ENCODE measurements at places on chromosomes 1 and 21.

- DNase-seq = no peak
Measured at GRCh38 chr21:14538483-14538882, 7.6 kb downstream of the SAMSN1 start.

DNA sequence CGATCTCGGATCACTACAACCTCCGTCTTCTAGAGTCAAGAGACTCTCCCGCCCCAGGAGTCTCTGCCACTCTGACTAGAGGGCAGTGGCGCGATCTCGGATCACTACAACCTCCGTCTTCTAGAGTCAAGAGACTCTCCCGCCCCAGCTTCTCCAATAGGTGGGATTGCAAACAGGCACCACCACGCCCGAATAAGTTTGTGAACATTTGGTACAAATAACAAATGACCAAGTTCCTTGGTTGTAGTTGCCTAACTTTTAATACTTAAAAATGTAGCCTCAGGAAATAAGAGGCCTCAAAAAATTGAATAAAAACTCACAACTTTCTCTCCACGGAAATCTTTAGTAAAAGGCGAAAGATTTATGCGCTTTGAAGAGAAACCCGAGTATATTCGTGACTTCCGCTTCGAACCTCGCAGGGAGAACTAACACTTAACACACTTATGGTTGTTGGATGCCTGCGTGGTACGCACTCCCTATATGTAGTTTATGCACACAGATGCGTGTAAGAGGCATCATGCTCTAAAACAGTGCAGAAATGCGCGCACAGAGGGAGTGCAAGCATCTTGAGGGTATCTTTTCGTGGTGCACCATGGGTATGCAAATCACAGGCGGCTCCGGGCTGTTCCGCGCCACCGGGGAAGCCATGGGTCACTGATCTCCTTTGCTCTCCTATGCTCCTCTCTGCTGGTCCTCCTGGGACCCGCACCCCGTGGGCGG is 11.4 kb downstream of the BTBD19 start:
- peak; percentile 95 for DNase-seq

- DNase-seq = peak; percentile 65
Measured at GRCh38 chr1:88773540-88774150, 89.6 kb downstream of the PKN2 start.

DNA sequence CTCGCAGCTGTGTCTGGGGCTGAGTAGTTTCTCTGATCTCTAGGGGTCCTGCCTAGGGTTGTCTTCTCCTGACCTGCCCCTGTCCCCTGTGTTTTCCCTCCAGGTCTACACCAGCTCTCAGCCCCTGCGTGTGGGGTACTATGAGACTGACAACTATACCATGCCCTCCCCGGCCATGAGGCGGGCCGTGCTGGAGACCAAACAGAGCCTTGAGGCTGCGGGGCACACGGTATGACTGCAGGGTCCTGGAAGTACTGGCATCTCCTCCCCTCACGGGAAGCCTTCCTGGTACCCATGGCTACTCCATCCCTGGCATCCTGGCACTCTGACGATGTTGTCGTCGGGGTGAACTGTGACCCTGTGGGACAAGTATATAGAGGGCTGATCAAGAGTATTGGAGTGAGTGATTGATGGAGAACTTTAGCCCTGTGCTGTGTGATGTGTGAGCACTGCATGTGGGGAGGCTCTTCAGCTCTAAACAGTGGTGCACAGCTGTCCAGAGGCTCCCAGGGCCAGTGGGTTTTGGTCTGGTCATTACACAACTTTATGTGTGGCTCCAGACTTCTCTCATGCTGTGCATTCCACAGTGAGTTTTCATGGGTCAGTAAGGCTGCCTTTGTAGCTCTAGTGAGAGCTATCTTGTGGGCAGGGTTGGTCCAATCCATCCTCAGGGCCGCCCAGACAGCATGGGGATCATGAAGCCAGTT is 14.4 kb downstream of the FAAH start:
- DNase-seq = no peak

GRCh38 chr1:219150913-219151312 is 22.8 kb upstream of the LYPLAL1 start:
- no peak for DNase-seq

GRCh38 chr1:31549809-31550620 is 26.3 kb upstream of the TINAGL1 start:
- no peak for DNase-seq

DNA sequence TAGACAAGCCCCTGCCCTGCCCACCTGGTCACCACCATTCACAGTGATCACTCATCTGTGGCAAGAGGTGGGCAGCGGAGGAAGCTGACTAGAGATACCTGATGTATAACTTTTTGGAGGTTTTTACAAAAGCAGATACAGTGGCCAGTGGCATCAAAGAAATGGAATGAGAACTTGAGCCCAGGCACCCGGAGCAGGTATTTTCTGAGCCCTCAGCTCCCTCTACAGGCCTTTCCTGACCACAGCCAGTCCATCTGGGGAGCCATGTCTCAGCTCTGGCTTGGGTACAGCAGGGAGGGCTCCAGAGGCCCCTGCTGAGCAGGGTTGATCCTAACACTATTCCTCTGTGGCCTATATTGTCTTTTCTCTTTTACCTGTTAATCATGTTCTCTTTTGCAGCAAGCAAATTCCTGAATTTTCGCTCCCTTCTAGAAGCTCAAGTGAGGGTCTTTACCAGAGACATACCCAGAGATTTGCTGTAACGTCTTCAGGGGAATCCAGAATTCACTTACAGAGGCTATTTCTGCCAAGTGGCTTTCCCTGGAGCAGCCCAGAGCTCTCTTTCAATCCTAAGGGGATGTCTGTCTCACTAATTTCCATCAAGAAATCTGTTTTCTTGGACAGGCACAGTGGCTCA is 27.3 kb downstream of the GPR157 start:
- DNase-seq = peak; percentile 26

DNA sequence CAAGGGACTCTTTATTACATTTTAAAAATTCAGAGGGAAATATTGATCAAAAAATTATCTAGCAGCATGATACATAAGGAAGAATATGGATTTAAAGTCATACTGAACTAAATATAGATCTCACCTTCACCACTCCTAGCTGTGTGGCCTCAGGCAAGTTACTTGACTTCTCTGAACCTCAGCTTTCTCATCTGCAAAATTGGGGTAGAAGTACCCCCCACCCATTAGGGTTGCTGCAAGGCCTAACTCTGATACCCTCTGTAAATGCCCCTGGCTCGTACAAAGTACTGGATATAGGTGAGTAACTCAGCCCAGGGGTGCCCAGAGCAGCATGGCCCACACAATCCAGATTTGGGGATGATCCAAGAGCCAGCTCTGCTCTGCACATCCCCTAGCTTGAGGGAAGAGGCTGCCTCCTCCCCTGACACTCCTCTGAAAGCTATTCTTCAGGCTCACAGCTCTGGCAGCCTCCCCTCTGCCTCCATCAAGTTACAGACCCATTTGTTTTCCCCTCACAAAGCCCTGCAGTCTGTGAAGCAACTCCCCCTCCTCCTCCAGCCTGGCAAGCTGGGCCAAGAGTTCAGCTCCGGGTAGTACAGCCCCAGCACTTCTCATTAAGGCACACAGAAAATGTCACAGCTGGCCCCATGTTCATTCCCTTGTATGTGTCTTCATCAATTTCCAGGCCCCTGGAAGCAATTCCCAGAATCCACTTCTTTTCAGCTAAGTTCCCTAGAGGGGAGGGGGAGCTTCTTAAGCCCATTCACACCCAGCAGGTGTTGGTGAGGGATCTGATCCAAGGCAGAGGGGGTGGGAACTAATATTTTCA is 143.7 kb downstream of the PLPP3 start:
- DNase-seq = no peak

DNA sequence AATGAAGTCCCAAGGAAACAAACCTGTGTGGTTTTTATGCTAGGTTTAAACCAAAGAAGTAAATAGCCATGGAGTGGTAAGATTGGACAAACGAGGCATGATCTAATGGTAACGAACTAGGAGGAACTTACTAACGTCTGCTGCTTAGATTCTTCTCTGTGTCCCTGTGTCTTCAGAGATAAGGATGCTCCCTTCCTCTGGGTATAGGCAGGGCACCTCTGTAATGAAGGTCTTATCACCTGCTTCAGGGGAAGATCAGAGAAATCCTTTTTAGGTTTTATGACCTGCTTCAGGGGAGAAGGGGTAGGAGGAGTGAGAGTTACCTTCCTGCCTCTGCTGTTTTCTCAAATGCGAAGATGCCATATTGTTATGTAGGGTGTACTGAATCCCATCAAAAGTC is 214.9 kb upstream of the L1TD1 start:
- no peak for DNase-seq

GRCh38 chr1:51264451-51264850 is 28.4 kb downstream of the RNF11 start:
- peak; percentile 46 for DNase-seq
